ENCODE measurements at places on chromosomes 6 and 20. TPM values are rescaled to one million over a fixed set of nuclear protein-coding genes. Genes with fewer than 3 reads are reported as not detected.

AVP gene
- total RNA-seq = not detected

MAPK14 gene
- total RNA-seq = 27.4 TPM

FOXC1 gene
- total RNA-seq = 4.6 TPM

TRIM10 gene
- not detected for total RNA-seq

SLC25A27 gene
- total RNA-seq = 0.47 TPM

MACROD2 gene
- total RNA-seq = 0.74 TPM

TGM3 gene
- not detected for total RNA-seq

XKR7 gene
- not detected for total RNA-seq

TMC2 gene
- not detected for total RNA-seq

SOX4 gene
- total RNA-seq = 9.2 TPM

AIF1 gene
- not detected for total RNA-seq

TBX18 gene
- 16.0 TPM for total RNA-seq

All from A549 treated with GW870086 at 1 μM for 4 hours (cell line).